D341Med (cell line): ENCODE measurements at places on chromosomes 6 and 20.

GRCh38 chr6:125325586-125325985 lies 23.8 kb upstream of the HDDC2 start:
- DNase-seq, result no peak

DNA sequence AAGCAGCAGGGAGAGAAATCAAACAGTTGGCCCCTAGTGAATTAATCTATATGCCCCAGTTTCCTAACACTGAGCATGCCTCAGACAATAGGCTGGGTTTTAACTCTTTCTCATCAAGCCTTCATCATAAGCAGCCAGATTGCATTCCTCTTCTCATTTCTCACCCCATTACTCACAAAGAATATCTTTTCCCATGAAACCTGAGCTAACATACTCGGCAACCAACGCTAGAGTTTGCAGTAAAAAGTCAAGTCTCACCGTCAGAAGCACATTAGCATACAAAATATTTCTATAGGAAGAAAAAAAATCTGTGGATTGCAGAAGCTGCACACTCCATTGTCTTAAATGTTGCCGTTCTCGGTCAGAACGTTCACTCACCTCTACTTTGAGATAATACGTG lies 429.9 kb upstream of the ARID1B start:
- no peak for DNase-seq

- DNase-seq, result no peak
These were observed 601.2 kb downstream of the CDH26 start for GRCh38 chr20:60559462-60559861.

DNA sequence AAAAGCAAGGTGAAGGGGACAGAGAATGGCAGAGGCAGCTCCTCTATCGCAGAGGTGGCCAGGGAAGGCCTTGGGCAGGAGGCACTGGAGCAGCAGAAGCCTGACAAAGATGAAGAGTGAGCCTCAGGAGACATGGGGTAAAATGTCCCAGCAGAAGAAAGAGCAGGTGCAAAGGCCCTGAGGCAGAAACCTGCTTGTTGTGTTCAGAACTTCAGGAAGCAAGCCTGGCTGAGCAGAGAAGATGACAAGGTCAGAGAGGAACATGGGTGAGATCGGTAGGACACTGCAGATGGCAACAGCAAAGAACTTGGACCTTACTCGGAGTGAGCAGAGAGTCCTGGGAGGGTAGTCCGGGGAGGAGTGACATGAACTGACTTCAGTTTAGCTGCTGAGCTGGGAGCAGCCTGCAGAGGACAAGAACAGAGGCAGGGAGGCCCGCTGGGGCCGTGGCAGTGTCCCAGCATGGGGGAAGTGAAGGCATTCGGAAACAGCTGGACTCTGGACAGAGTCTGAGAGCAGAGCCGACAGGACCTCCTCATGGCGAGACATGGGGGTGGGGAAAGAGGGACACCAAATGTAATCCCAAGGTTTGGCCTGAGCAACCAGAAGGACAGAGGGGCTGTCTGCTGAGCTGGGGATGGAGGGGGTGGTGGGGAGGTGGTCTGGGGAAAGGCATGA lies 106.3 kb downstream of the PREX1 start:
- DNase-seq, result no peak

- DNase-seq, result no peak
These were observed 654.2 kb upstream of the MAP3K7 start for GRCh38 chr6:91240878-91241603.

DNA sequence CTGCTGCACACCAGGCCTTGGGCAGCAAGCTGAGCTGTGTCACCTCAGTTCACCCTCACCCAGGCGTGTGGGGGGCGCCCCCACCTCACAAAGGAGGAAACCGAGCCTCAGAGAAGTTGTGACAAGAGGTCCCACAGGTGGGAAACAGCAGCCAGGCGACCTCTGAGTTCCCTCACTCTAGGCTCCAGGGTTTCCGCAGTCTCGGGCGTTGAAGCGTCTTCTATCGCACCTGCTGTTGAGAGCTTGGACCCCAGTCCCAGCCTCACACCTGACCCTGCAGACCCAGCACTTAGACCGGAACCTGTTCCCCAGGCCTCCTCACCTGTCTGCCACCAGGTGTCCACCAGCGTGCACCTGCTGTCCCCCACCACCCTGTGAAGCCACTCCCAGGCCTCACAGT lies 22.3 kb upstream of the APMAP start:
- no peak for DNase-seq

DNA sequence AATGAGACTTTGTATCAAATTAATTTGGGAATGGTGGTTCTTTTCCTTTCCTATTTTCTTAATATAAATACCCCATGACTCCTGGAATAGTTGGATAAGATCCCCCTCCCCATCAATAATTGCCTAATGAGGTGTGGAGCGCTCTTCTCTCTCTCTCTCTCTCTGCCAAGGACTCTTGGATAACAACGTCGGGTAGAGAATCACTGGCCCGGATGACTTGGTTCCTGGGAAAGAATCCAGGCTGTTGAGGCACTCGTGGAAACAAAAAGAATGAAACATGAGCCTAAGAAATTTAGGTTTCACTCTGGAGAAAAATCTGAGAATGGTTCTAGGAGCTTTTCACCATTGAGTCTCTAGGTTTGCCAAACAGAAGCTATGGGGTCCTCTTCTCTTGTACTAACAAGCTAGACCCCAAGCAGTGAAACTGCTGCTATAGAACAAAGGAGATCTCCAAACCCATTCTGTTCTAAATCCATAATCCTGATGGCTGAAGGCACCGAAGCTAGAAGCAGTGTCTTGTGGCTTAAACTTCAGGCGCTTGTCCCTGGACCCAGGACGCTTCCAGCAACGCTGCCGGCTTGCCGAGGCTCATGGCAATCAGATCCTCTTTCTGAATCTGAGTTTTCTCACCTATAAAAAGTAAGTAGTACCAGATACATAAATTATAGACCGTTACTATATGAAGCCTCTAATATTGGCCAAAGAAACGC lies 241.6 kb upstream of the BTBD3 start:
- DNase-seq, result no peak

DNA sequence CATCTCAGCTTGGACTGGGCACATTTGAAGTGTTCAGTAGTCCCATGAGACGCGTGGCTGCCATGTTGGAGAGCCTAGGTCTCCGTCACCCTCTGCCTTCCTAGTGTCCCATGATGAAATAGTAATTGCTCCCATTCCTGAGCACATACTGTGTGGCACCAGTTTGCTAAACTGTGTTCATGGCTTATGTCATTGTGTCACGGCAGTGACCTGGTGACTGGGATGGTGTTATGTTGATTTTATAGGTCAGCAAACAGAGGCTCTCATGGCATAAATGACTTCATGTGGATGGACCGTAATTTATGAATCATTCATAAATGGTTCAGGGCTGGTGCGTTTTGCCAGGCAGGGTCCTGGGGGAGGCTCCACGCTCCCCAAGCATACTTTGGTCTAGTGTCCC lies 3.8 kb downstream of the BCAS4 start:
- DNase-seq, result no peak

- no peak for DNase-seq
These were observed 34.8 kb downstream of the ELMO2 start for GRCh38 chr20:46371656-46372055.

GRCh38 chr6:22068561-22069305 lies 228.1 kb downstream of the PRL start:
- no peak for DNase-seq

- DNase-seq, result peak; percentile 5
These were observed 123.6 kb downstream of the SYCP2 start for GRCh38 chr20:59809630-59810448.

GRCh38 chr20:41279546-41280225 lies 37.8 kb downstream of the ZHX3 start:
- no peak for DNase-seq

- DNase-seq, result no peak
These were observed 11.4 kb downstream of the SYTL3 start for GRCh38 chr6:158661156-158661685.

DNA sequence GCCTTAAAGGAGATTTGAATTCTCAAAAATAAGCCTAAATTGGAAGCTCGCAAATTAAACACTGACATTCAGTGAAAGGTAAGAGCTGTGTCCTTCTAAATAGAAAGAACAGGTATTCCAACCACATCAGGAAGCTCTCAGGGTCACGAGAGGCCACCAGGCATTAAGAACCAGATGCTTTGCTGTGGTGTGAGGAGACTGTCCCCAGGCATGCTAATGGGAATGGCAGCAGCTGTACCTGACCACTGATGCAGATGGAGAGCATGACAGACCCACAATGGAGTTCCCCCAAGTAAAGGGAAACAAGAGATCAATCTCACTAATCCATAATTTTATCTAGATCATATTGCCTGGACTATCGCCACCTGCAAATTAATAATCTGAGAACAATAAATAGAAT lies 658.9 kb upstream of the NOX3 start:
- DNase-seq, result no peak

DNA sequence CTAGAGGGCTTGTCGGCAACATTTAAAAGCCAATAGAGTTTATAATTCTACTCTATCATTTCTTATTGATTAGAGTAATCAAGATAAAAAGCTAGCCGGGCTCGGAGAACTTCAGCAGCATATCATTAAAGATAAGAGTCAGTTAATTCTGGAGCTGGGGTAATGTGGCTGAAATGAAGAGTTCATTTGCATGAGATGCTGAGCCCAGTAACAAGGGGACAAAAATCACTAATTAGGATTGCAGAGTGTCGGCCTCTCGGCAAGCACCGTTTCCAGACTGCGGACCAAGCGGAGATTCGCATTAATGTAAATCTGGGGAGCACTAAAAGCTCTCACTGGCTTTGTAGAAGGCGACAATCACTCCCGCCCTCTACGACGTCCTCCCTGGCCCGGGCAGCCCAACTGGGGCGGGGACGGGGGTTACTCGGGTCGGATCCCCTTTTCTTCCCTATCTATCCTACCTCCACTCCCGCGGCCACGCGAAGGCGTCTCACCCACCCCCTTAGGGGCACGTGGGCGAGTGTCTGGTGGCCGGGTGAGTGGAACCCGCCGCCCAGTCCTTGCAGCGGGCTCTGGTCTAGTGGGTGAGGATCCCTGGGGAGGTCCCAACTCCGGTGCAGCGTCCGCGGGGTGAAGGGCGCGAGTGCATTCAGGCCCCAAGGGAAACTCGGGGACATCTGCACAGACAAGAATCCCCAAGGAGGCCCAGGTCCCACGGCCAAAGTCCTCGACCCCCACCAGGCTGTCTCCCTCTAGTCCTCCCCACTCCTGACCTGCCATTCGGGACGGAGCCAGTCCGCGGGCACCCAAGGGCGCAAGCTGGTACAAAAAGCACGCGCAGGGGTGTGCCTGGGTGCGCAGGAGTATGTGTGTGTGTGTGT lies 42.2 kb upstream of the OSTM1 start:
- DNase-seq, result peak; percentile 35

DNA sequence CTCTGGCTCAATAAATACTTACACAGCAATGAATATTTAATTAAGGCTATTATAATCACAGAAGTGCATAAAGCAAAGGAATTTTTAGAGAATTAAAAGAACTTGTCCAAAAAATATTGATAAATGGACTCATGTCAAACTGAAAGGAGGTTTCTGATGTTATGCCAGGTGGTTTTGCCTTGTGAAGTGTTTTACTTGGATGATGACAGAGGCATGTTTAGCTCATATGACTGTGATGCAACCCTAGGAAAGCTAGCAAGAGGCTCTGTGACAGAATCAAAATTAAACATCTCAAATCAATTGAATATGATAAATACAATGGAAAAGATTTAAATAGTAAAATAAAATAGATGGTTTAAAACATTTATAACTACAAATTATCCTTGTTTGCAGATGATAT lies 137.3 kb downstream of the TMEM200A start:
- DNase-seq, result no peak

DNA sequence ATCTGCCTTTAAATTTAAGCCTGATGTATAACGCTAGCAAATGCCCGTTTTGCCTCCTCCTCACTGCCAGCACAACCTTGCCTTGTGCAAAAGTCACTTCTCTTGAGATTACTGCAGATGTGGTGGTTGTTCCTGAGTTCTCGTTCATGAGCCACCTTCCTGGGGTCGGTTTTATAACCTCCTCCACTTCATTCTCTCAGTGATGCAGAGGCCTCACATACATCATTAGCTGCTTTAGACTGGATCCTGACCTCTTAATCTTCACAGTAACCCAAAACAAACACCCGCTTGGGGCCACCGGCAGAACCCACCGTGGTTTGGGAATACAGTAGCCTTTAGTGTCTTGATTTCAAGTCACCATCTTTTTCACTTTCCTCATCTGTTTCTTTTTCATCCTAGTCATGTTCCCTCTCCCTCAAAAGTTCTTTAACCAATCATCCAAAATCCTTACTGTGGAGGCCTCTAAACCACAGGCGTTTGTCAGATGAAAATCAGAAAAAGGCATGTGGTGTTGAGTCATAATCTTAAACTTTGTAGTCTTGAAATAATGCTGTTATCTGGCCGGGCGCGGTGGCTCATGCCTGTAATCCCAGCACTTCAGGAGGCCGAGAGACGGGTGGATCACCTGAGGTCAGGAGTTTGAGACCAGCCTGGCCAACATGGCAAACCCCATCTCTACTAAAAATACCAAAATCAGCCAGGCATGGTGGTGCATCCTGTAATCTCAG lies 430.3 kb upstream of the SOX4 start:
- DNase-seq, result no peak

- no peak for DNase-seq
These were observed 26.5 kb upstream of the SMOC2 start for GRCh38 chr6:168414336-168415097.

DNA sequence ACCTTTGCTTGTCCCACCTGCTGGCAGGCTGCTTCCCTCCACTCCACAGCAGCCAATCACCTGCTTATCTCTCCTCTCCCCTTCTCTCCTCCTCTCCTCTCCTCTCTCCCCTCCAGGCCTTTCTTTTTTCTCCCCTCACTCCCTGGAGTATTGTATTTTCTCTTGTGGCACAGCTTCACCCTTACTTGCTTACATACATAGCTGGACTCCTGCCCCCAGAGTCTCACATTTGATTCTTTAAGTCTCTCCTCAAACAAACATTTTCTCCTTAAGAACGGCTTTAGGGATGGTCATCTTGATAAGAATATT lies 3.6 kb upstream of the LY86 start:
- DNase-seq, result no peak

- no peak for DNase-seq
These were observed 37.0 kb downstream of the CDKAL1 start for GRCh38 chr6:20571261-20571660.
